GM19239 (cell line): ENCODE measurements at places on chromosomes 3 and 15.

- no peak for DNase-seq
Measured at GRCh38 chr3:101010296-101010695, 17.1 kb upstream of the ABI3BP start.

GRCh38 chr3:128385080-128385832 lies 81.4 kb downstream of the DNAJB8 start:
- no peak for DNase-seq

GRCh38 chr15:72044956-72045355 lies 73.0 kb downstream of the MYO9A start:
- no peak for DNase-seq

DNA sequence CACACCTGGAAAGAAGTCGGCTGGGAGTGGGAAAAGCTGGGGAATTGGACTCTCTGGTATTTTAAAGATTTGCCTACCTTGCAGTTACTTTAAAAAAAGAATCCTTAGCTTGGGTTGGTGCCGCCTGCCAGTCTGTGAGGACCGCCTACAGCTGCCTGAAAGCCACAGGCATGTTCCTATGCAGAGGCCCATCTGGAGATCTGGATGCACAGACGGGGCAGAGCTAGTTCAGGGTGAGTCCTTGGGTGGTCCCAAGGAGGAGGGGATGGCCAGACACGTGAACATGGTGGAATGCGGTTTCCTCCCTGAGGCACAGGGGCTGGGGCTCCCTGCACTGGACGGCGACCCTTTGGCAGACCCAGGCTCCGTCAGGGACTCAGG lies 113.2 kb upstream of the IQSEC1 start:
- DNase-seq = no peak

- peak; percentile 25 for DNase-seq
Measured at GRCh38 chr15:94287794-94288246, 56.5 kb downstream of the MCTP2 start.

- no peak for DNase-seq
Measured at GRCh38 chr3:171282041-171282440, 178.2 kb downstream of the TNIK start.

DNA sequence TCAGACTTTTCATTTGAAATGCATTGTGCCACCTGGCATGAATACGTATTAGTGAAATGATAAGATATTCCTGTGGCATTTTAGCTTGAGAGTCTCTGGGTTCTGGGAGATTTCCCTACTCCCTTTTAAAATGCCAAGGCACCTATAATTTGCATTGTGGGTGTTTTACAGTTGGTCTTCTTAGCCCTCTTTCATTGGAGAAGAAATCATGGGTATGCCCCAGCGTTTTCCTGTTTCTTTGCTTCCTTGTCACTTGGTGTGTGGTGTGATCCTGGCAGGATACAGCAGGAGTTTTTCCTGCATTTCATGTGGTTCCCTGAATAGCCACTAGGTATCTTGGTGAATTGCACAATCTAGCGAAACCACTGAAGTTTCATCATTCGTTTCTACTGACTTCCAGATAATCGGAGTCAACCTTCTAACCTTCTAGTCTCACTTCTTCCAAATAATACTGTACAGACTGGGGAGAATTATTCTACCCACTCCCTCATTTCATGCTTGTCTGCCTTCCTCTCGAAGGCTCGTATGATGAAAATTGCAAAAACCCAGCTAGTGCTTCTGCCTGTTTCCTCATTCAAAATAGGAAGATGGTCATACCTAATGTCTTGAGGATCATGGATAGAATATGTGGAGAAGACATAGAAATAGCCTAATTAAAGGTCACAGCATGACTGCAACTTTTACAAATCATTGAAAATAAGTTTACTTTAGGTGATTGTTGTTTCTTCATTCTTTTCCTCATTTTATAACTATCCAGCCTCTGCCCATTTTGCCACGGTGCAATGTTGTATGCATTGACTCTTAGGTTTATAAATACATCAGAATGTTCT lies 2.6 kb downstream of the BHLHE40 start:
- no peak for DNase-seq

DNA sequence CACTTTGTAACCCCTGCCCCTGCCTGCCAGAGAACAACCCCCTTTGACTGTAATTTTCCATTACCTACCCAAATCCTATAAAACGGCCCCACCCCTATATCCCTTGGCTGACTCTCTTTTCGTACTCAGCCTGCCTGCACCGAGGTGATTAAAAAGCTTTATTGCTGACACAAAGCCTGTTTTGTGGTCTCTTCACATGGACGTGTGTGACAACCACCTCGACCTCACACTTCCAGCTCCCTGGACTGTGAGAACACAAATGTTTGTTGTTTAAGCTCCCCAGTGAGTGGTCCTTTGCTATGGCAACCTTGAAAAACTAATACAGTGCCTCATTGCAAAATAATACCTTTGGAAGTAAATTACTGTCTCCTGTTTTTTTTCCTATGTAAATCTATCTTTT lies 299.2 kb upstream of the POU1F1 start:
- no peak for DNase-seq
